Fibroblast of upper back skin (primary cell): ENCODE measurements at places on chromosomes 4 and X.

DNA sequence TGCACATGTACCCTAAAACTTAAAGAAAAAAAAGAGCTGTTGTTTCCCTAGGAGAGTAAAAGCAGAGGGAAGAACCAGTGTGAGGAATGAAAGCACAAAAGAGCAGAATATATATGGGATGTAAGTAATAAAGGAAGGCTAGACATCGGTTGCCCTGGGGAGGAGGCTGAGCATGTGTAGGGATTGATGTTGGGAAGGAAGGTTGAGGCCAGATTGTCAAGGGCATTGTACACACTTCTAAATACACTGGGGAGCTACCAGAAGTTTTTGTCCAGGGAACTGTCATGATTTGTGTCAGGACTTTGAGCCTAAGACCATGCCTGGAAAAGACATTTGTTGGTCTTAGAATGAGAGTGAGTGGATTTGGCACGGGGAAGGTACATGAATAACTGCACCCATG lies 467.1 kb downstream of the GPAT3 start:
- no peak for DNase-seq

DNA sequence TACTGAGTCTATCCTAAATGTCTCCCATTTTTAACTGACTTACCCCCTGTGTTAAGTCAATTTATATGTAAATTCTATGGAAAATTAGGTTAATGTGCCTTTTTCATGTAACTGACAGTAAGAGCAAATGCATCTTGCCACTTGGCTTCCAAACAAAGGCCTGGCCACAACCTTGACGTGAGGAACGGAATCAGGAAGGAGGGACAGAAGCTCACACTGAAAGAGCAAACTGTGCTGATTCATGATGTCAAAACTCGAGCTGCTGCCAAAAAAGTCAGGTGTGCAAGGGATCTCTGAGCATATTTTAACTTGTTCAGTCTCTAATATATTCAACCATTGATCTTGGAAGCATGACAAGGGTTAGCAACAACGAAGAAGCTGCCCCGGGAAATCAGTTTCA lies 35.8 kb downstream of the GPM6A start:
- DNase-seq, result no peak

GRCh38 chrX:38882894-38883626 lies 81.8 kb downstream of the MID1IP1 start:
- DNase-seq, result peak; percentile 87

DNA sequence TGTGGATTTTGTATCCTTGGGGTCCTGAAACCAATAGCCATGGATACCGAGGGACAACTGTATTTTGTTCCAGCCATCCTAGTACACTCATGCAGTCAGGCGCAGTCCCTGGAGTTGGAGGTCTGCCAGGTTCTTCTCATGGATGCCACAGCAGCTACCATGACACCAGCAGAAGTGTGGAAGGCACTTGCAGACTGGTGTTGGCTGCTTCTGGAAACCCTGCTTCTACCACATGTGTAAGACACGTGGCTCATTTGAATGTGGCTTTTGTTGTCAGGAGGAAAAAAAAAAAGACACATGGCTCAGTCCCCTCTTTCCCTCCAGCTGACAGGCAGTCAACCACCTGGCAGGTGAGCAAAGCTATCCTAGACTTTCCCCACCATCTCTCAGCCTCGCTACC lies 19.4 kb downstream of the DRD5 start:
- no peak for DNase-seq
